ENCODE measurements at places on chromosomes 1 and 21. TPM values are rescaled to one million over a fixed set of nuclear protein-coding genes. Genes with fewer than 3 reads are reported as not detected.

Gene DAB1
- total RNA-seq: 0.22 TPM

Gene PYHIN1
- 4.7 TPM for total RNA-seq

Gene CRYBG2
- not detected for total RNA-seq

Gene LIN28A
- total RNA-seq: not detected

Gene THEM5
- total RNA-seq: not detected

Gene PRDM16
- total RNA-seq: 0.82 TPM

Gene ITLN2
- total RNA-seq: not detected

Gene KRTAP13-2
- total RNA-seq: not detected

Gene FAM72B
- total RNA-seq: 3.4 TPM

Gene NT5C1A
- not detected for total RNA-seq

Gene SOAT1
- 13.9 TPM for total RNA-seq

Gene OR2M3
- total RNA-seq: not detected

Gene GSTM5
- 2.8 TPM for total RNA-seq

Gene SHC1
- total RNA-seq: 87.1 TPM

Gene OLIG1
- total RNA-seq: not detected

Gene AMIGO1
- 2.8 TPM for total RNA-seq

Gene LDLRAD1
- not detected for total RNA-seq

Gene AQP10
- total RNA-seq: not detected

Gene SLC45A1
- 3.2 TPM for total RNA-seq

Gene SLC22A15
- total RNA-seq: 24.5 TPM

Gene TNFRSF4
- total RNA-seq: 0.68 TPM

Gene LCK
- 0.65 TPM for total RNA-seq

Gene DMRTA2
- total RNA-seq: not detected

Gene TOR3A
- total RNA-seq: 26.4 TPM

Gene CROCC
- 11.0 TPM for total RNA-seq

Gene GJB4
- total RNA-seq: not detected

Gene GPATCH3
- total RNA-seq: 17.4 TPM

Gene AGO4
- 23.6 TPM for total RNA-seq

Gene RXFP4
- not detected for total RNA-seq

Gene SPRR1B
- not detected for total RNA-seq

Gene WLS
- 58.3 TPM for total RNA-seq

Gene NASP
- total RNA-seq: 43.0 TPM

Gene RIIAD1
- total RNA-seq: not detected
